ENCODE measurements at places on chromosomes 3 and 15.

DNA sequence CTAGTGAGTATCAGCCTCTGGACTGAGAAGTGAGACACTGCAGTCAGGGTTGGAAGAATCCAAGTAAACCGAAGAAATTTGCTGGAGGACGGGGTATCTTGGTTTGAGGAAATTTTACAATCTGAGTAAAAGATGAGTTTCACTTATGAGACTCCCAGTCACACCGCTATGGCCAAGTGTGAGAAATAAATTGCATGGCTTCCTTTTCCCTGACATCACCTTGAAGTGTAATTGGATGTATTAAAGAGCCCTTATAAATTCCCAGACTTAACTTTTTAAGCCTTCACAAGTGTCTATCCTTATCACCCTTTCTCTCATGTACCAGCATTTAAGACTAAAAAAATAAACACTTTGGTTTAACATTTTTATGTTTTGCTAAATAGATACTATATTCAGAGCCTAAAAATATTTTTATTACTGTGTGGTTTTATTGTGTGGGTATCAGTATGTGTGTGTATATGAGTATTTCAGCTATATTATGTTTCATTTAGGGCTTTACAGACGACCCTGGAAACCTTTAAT lies 23.8 kb downstream of the USP3 start:
- DNase-seq, result no peak

DNA sequence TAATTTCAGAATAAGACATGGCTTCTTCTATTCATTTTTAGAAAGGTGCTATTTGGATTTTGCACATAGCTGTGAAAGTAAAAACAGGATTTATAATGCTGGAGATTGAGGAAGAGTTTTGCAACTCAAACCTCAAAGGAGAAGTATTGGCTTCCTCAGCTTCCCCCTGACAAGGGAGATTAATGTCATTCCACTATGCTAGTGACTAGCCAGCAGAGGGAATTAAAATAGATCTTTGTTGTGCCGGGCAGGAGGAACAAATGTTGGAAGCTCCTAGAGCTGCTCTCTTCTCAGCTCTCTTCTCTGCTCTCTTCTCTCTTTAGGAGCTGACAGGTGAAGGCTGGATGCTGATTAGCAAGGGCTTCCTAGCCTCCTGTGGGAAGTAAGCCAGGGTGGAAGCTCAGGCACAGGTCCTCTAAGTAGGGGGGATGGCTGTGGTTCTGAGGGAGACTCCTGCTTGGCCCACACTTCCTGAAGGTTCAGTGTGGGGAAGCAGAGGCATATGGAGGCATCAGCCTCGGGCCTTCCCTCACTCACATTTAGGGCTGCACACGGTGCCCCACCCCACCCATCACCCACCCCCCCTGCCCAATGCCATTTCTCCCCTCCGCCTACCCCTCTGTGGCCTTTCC lies 29.6 kb downstream of the CX3CR1 start:
- DNase-seq, result no peak

GRCh38 chr3:159657176-159657575 lies 331.5 kb upstream of the IL12A start:
- DNase-seq, result no peak

DNA sequence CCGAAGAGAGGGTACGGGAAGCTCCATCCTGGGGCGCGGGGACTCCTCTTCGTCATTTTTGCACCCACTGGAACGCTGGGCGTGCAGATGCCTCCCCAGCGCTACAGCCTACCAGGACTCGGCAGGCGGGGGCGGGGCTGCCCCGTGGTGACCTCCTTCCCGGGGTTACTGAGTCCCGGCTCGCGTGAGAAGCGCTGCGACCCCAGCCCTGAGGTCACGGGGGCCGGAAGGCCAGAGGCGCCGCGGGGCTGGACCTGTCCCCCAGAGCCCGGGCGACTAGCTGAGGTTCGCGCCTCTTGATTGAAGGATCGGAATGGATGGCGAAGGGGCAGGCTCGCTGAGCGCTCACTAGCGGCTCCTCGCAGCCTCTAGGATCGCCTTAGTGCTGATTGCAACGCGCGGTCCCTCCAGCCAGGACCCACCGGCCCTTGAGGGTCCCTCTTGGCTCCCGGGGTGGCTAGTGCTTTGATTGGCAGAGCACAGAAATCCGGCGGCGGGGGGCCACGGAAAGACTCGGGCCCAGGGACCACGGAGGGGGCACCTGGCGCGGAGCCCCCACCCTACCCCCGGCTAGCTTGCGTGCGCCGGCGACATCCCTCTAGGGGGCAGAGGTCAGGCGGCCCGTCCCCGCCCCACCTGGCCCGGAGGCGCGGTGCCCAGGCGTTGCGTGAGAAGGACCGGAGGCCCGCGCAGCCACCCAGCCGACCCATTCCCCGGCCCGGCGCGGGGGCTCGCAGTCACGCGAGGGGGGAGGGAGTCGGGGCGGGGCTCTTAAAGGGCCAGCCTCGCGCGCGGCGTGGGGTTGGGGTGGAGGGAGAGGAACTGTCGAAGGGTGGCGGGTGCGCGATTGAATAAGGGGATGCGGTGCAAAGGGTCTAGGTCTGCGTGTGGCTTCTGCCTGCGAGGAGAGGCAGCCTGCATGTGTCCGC lies 781 bp upstream of the CYP1A1 start:
- DNase-seq, result peak; percentile 11

GRCh38 chr3:191141728-191142127 lies 57.3 kb upstream of the OSTN start:
- no peak for DNase-seq

DNA sequence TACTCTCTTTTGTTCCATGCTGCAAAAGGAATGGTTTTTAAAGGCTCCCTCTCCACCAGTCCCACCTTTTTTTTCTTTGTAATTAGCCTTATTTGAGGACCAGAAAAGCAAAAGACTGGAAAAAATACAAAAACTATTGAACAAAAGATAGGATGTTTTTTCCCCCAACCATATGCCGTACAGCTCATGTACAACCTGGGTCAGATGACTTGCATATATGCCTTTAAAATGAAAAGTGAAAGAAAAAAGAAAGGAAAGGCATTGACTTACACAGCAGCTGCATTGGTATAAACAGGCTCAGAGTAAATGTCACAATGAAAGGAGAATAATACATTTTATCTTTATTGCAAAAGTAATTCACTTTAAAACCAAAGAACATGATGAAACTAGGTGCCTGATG lies 69.5 kb upstream of the CMC1 start:
- DNase-seq, result no peak

GRCh38 chr15:90750186-90750585 lies 33.0 kb downstream of the BLM start:
- DNase-seq, result no peak

- DNase-seq, result no peak
Observed at GRCh38 chr3:12158387-12159226, at the start of gene TIMP4. TSS of gene TIMP4 (minus strand) at chr3:12158912. CDS start at chr3:12158840, 72 bp downstream.

GRCh38 chr3:157574531-157574930 lies 71.3 kb upstream of the VEPH1 start:
- no peak for DNase-seq

DNA sequence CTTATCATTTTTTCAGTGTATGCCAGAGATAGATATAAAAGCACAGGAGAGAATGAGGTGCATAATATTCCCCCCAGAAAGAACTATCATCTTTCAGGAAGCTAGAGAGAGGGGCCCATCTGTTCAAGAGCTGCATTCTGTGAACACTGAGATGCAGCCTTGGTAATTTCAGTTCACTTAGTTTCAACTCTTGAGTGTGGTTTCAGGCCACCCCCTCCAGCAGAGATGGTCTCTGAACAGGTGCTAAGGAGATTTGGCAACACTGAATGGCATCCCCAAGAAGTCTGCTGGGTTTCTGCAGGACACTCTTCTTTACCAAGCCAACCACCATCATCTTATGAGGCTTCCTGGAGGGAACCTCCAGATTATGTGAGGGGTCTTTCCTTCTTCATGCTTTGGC lies 30.4 kb upstream of the LIMD1 start:
- DNase-seq, result no peak

DNA sequence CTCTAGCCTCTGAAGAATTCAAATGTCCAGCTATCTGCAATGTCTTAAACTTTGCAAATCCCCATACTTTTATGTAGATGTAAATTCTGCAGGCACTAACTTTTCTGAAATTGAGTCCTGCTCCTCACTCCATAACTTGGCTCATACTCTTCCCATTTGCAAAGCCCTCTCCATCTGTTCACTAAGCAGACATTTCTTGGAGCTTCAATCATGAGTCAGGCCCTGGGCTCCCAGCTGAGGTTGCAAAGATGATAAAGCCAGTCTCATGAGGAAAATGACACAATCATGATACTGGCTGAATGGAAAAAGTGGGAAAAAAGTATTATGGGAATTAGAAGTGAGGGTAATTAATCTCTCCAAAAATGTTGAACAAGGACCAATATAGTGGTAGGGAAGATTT lies 507.6 kb downstream of the NR2F2 start:
- DNase-seq, result no peak

GRCh38 chr3:15043408-15044171 lies 21.5 kb downstream of the MRPS25 start:
- DNase-seq, result no peak

DNA sequence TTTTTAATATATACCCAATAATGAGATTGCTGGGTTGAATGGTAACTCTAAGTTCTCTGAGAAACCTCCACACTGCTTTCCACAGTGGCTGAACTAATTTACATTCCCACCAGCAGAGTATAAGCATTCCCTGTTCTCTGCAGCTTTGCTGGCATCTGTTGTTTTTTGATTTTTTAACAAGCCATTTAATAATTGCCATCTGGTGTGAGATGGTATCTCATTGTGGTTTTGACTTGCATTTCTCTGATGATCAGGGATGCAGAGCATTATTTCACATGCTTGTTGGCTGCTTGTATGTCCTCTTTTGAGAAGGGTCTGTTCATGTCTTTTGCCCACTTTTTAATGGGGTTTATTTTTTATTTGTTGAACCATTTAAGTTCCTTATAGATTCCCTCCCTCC lies 75.0 kb upstream of the EPHB3 start:
- no peak for DNase-seq

DNA sequence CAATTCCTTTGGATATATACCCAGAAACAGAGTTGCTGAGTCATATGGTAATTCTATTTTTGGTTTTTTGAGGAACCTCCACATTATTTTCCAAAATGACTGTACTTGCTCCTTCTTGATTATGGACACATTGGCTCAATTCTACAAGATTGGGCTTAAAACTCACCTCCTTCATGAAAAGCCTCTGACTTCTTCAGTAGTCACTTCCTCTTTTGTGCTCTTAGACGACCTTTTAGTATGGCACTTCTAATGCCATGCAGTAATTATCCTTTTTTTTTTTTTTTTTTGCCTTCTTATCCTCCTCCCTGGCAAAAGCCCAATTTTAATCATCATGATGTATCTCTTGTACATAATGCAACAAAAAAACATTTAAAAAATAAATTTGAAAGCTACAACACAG lies 33.0 kb upstream of the ABHD17C start:
- no peak for DNase-seq

GRCh38 chr15:72365844-72366243 lies 10.0 kb downstream of the HEXA start:
- no peak for DNase-seq

- no peak for DNase-seq
Observed at GRCh38 chr15:101308604-101309435, 13.8 kb upstream of the SNRPA1 start.

- no peak for DNase-seq
Observed at GRCh38 chr15:29466292-29466691, 196.7 kb upstream of the NSMCE3 start.

GRCh38 chr3:25110642-25111041 lies 317.4 kb upstream of the RARB start:
- DNase-seq, result no peak

DNA sequence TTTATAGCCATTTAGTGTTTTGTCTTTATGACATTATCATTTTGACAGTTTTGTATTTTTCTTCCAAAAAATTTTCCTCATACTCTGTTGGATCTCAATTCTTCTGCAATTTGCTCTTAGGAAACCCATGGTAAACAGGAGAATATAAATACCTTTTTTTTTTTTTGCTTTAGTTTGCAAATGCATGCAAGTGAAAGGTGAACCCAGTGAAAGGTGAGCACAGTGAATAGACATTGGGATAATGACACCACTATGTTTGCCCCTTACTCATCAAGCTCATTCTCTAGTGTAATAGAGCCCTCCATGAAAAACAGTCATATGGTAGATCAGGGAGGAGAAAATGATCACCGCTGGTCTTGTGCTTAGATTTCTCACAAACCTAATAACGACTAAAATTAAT lies 59.0 kb upstream of the TRPC1 start:
- no peak for DNase-seq

GRCh38 chr3:142963516-142964448 lies at the start of gene PAQR9:
TSS of gene PAQR9 (minus strand) at chr3:142963674. CDS start at chr3:142963336, 338 bp downstream.
- no peak for DNase-seq
